ENCODE measurements at places on chromosomes 13 and 19.

GRCh38 chr13:113113846-113114271, 8.3 kb downstream of the F7 start:
- DNase-seq = peak; percentile 13

- no peak for DNase-seq
These were observed 15.1 kb upstream of the KATNAL1 start for GRCh38 chr13:30322428-30322827.

DNA sequence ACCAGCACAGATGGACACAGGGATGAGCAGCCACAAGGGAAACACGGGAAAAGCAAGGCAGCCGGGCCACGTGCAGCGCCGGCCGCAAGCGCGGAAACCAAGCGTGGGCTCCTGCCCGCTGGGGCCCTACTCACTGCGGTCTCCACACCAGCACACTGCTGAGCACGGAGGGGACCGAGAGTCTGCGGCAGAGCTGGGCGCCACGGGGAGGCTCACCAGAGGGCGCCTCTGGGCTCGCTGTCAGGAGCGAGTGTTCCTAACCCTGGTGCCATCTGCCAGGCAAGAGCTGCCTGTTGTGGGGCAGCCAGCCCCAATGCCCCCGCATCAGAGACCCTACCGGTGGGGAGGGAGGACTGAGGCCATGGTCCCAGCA, 26.5 kb downstream of the MPND start:
- DNase-seq = peak; percentile 71

DNA sequence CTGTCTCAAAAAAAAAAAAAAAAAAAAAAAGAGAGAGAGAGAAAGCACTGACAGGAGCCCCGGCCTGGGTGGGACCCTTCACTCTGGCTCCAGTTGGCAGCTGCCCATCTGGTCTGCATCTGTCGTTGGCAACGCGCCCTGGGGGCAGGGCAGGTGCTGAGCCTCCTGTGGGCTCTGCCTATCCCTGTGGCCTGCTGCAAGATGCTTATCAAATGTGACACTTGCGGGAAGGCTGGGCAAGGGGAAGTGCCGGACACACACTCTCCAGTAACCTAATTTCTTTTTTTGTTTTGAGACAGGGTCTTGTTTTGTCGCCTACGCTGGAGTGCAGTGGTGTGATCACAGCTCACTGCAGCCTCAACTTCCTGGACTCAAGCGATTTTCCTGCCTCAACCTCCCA, 10.7 kb upstream of the KPTN start:
- peak; percentile 77 for DNase-seq

GRCh38 chr13:100138859-100139491, 50.1 kb downstream of the PCCA start:
- no peak for DNase-seq

- DNase-seq = no peak
These were observed 221.3 kb upstream of the TRPC4 start for GRCh38 chr13:38090913-38091312.

GRCh38 chr19:50877338-50877737, 4.1 kb downstream of the KLK2 start:
- no peak for DNase-seq

DNA sequence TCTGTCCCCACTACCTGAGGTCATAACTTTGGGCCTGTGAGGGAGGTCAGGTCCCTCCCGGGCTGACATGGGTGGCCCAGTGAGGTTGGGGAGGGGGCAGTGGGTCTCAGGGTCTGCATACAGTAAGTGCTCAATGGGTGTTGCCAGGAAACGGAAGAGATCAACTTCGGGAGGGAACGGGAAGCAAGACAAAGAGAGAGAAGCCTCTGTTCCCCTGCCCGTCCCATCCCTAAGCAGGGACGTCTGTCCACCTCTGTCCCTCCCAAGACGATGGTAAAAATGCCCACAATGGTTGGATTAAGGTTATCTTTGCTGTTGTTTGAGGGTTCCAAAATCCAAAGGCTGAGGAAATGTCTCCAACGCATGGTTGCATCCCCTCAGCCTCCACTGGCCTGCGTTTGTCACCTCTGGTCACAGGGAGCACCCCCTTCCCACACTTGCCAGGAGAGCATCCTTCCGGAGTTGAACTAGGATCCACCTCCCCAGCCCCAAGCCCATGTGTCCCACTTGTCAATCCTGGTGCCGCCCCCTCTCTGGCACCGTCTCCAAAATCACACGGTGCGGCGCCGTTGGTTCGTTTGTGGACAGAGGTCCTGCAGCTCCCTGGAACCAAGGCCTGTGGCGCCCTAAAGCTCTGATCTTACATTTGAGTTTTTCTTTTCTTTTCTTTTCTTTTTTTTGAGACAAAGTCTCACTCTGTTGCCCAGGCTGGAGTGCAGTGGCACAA, 774 bp upstream of the HOMER3 start:
- no peak for DNase-seq

DNA sequence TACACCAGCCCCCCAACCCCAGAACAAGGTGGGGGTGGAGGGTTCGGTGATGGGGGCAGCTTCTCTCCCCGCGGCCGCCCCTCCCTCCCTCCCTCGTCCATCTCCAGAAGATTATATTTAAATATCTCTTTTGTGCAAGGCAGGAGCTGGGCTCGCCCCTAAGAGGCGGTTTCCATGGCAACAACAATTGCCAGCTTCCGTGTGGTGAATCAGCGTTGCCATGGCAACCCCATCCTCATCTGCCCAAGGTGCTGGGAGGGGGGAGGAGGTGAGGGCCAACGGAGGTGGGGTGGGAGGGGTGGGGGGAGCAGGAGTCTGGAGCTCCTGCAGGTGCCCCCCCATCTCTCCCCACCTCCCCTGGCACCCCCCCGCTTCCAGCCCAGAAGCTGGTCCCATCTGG, 46.4 kb downstream of the CELF5 start:
- DNase-seq = no peak

DNA sequence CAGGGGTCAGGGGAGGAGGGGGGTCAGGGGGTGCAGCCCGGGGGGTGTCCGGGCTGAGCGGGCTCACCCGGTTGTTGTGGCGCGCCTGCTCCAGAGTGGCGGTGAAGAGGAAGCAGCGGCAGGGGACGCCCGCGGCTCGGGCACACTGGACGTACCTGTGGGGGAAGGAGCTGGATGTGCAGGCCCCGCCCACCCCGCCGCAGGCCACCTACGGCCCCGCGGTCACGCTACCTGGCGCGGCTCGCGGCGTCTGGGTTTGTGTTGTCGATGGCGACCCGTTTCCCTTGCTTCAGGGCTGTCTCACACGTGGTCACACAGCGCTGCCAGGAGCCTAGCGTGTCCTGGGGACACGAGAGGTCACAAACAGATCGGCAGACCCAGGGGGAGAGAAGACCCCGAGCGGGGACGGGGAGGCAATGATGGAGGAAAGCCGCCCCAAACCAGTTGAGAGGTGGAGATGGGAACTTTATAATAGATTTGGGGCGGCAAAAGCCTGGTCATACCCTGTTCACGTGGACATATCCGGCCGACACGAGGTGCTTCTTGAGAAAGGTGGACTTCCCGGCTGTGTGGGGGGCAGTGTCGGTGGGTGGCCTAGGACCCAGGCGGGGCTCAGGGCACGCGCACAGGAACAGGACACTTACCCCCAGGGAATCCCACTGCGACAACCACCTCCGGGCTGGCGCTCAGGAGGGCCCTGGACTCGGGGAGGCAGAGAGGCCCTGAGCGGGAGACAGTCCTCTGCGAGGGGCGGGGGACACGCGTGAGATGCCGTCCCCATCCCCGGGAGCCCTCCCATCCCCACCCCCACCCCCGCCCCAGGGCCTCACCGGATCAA, 5.6 kb downstream of the PNKP start:
- DNase-seq = peak; percentile 29
